ENCODE measurements at places on chromosomes 16 and 17. TPM values are rescaled to one million over a fixed set of nuclear protein-coding genes. Genes with fewer than 3 reads are reported as not detected.

GRCh38 chr17:78438694-78439325 lies 60.4 kb downstream of the PGS1 start:
- DNase-seq = no peak

DNA sequence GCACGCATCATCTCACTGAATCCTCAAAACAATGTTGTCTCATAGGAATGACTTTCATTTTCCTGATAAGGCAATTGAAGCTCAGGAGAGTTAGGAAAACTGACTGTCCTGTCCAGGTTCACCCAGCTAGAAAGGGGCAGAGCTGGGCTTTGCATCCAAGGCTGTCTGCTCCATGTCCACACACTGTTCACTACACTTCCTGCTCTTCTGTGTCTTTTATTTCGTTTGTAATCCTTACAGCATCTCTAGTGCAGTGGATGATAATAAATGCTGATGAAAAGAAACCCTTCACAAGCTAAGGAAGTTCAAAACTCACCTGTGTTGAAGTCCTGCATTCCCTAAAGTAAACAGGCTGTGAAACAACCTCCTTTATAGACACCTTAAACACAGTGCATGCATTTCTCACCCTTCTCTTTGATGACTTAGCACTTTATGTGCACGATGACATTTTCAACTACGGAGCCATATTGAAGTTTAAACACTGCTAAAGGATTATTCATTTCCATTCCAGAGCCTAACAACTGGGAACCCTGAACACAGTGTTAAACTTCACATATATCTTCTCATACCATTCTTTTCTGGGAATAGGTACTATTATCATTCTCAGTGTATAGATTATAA lies 31.0 kb upstream of the GPR139 start:
- no peak for DNase-seq

GRCh38 chr16:26071101-26071866 lies 379.5 kb downstream of the HS3ST4 start:
- DNase-seq = no peak

- DNase-seq = no peak
Measured at GRCh38 chr17:57663326-57664070, 81.6 kb downstream of the CCDC182 start.

- no peak for DNase-seq
Measured at GRCh38 chr16:67188323-67188722, 1.6 kb downstream of the EXOC3L1 start.

DNA sequence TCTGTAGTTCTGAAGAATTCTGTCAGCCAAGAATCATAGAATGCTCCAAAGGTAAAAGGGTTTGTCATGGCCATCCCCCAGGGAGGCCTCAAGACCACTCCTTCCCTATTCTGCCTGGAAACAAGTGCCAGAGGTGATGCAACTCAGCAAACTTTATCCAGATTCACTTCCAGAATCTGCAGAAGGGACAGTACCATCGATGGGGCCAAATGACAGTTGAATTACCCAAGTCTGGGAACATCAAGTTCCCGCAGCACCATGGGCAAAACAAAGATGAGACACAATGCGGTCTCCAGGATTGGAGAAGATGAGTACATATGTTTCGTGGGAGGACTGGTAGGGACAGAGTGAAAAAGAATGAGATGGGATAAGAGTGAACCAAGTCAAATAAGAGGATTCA lies 13.7 kb upstream of the TAT start:
- DNase-seq = no peak

GRCh38 chr16:77212741-77213541 lies 13.7 kb downstream of the SYCE1L start:
- DNase-seq = peak; percentile 87

DNA sequence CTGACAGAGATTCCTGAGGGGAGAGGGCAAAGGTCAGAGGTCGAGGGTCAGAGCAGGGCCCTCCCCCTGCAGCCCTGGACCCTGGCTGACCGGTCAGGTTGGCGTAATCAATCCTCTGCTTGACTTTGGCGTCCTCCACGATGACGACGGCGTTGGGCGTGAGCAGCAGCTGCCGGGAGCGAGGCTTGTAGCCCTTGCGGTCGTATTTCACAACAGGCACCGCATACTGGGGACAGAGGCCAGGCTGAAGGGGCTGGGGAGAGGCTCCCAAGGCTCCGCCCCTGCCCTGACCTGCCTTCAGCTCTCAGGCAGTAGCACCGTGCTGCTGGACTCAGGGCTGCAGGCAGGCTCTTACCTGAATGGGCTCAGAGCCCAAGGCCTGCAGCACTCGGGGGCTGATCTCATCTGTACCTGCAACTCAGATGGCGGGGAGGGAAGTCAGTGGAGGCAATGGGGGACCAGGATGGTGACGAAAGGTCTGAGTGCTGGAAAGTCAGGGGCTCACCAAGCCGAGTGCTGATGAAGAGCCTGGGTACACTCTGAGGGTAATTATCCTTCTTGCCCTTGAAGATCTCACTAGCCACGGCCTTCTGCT lies 12.0 kb upstream of the CRK start:
- DNase-seq = peak; percentile 93

GRCh38 chr16:56246051-56246817 lies 54.9 kb downstream of the GNAO1 start:
- no peak for DNase-seq

- DNase-seq = no peak
Measured at GRCh38 chr16:69017036-69017783, 88.2 kb upstream of the HAS3 start.

DNA sequence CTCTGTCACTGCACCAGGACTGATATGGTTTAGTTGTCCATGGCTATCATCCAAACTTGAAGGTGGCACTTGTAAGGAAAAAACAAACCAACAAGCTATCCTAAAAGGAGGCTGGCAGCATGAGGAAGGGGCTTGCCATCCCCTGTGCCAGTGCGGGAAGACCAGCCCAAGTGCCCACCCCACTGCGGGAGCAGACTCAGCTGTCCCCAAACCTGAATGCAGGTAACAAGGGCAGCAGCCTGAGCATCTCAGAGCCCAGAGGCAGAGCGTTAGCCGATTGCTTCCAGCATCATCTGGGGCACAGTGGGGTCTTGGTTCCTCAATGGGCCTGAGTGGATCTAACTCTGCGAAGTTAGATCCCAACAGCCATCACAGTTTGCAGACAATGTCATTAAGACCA lies 29.2 kb upstream of the C16orf78 start:
- no peak for DNase-seq

DNA sequence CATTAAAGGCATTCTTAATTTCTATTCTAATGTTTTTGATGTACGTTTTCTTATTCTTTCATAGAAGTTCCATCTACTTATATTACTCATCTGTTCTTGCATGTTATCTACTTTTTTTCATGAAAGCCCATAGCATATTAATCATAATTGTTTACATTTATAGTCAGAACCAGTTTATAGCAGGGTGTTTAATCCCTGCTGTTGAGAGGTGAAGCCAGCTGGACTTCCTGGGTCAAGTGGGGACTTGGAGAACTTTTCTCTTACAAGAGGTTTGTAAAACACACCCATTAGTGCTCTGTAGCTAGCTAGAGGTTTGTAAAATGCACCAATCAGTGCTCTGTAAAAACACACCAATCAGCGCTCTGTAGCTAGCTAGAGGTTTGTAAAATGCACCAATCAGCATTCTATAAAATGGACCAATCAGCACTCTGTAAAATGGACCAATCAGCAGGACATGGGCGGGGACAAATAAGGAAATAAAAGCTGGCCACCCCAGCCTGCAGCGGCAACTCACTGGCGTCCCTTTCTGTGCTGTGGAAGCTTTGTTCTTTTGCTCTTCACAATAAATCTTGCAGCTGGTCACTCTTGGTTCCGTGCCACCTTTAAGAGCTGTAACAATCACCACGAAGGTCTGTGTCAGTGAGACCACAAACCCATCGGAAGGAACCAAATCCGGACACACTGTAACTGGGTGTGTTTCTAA lies 120.6 kb downstream of the TANC2 start:
- DNase-seq = peak; percentile 60

GRCh38 chr16:50457423-50457822 lies 88.6 kb upstream of the BRD7 start:
- peak; percentile 34 for DNase-seq

- no peak for DNase-seq
Measured at GRCh38 chr16:8866118-8866883, 2.5 kb downstream of the CARHSP1 start.

GRCh38 chr17:39306509-39307212 lies 80.9 kb upstream of the STAC2 start:
- DNase-seq = no peak

DNA sequence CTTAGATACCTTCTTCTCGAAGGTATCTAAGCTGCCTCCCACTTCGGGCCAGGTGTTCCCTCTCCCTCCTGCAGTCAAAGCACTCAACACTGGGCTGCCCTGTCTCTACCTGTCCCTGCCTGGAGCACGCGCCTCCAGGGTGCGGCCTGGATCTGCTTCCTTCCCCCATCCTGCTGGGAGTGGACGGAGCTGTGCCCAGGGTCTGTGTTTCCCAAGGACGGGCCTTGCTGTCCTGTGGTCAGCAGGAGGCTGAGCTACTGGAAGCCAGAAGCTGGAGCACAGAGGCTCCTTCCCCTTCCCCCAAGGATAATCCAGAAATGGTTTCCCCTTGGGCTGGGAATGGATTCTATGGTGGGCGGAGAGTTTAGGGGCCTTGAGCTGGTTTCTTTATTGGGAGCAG lies 16.7 kb downstream of the LLGL2 start:
- no peak for DNase-seq

GRCh38 chr17:35052241-35052610 lies 11.3 kb downstream of the RFFL start:
- DNase-seq = no peak

DNA sequence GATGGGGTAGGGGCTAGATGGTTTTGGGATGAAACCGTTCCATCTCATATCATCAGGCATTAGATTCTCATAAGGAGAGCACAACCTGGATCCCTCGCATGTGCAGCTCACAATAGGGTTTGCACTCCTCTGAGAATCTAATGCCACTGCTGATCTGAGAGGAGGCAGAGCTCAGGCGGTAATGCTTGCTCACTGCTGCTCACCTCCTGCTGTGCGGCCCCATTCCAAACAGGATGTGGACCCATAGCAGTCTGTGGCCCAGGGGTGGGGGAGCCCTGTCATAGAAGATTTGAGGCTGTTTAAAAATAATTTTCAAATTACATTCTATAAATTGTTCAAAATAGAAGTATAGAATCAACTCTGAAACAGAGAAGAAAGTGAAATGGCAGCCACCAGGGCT lies 50.8 kb downstream of the PHKB start:
- DNase-seq = no peak

GRCh38 chr16:79901522-79901921 lies 301.0 kb upstream of the MAF start:
- DNase-seq = no peak

DNA sequence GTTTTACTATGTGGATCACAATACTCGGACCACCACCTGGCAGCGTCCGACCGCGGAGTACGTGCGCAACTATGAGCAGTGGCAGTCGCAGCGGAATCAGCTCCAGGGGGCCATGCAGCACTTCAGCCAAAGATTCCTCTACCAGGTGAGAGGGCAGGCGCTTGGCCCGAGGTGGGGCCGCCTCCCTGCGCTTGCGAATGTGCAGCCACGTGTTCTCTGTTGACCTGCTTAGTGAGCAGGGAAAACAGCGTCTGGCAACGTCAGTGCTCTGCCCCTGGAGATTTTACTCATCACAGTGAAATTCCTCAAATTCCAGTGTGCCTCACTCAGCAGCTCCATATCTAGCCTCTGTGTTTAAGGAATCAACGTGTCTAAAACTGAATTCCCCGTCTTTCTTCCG lies 33.4 kb upstream of the CLEC18A start:
- DNase-seq = no peak

DNA sequence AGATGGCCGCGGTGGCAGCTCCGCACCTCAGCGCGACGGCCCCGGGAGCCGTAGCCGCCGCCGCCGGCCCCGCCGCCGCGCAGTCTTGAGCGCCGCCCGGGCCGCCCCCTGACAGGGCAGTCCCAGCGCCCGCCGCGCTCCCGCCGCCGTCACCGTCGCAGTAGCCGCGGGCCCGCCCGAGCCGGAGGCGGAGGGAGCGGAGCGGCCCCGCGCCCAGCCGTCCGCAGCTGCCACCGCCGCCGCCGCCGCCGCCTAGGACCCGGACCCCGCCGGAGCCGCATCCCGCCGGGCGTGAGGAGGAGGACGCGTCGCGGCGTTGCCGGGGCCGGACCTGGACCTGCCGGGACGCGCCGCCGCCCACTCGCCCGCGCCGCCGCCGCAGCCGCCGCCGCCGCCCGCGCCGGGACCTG lies 218 bp downstream of the TNRC6C start:
- DNase-seq = no peak

DNA sequence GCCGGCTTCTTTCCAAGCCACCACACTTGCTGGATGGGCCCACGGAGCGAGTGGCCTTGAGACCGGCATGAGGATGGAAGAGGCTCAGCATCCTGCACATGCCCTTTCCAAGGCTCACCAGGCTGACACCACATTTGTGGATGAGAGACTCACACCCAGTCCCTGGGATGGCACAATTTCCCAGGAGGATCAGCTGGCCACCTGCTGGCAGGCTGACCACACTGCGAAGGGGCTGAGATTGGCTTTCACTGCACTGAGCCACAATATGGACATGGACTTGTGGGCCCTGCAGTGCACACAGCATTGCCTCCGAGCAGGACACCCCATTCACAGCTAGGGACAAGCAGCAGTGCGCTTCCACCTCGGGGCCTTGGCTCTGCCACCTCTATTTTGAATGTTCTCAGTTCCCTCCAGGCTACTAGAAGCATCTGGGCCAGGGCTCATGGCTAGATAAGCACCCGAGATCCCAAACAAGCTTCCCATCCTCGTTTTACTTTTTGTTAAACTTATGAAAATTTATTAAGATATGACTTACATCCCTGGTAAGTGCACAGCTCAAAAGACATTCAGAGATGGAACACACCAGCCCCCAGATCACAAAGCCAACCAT lies 25.3 kb upstream of the KSR1 start:
- DNase-seq = no peak

- DNase-seq = no peak
Measured at GRCh38 chr17:5558815-5559785, 25.2 kb downstream of the NLRP1 start.

DNA sequence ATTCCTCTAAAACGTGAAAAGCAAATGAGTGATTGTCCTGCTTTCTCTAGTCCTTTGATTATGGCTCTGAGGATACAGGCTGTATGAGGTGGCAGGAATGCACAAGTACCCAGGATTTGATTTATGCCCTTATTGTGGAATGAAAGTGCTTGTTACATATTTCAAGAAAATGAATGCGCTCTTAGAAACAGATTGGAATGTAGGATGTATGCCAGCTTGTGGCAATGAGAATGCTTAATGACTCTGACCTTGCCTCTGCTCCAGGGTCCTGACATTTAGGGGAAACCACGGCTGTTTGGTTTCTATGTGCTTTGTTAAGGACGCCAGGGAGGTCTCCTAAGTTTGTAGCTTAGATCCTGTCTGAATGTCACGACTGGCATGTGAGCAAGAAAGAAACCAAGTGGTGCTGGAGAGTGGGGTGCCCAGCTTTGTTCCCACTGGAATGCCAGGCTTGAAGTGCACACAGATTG lies 22.0 kb downstream of the PRCD start:
- no peak for DNase-seq

GRCh38 chr17:50766222-50767023 lies 895 bp downstream of the ANKRD40CL start:
- peak; percentile 59 for DNase-seq

MAPT gene
- 5.7 TPM for total RNA-seq

TMEM238L gene
- total RNA-seq = not detected

RFFL gene
- total RNA-seq = 19.8 TPM

C1QTNF1 gene
- 261 TPM for total RNA-seq

PRM1 gene
- not detected for total RNA-seq

CACNG5 gene
- total RNA-seq = not detected

RHBDL3 gene
- 0.86 TPM for total RNA-seq

PRSS33 gene
- total RNA-seq = not detected

ZNF771 gene
- 5.6 TPM for total RNA-seq

SRSF2 gene
- 133 TPM for total RNA-seq

TMC5 gene
- 3.4 TPM for total RNA-seq

AURKB gene
- total RNA-seq = not detected

Data from posterior vena cava (tissue), 2 donors.